RWPE1 (cell line): ENCODE measurements at places on chromosomes 4 and X.

- DNase-seq, result no peak
These were observed 62.1 kb upstream of the ANTXR2 start for GRCh38 chr4:80134936-80135701.

- no peak for DNase-seq
These were observed 240.2 kb downstream of the ADGRL3 start for GRCh38 chr4:61440321-61440720.

- DNase-seq, result no peak
These were observed 239.2 kb upstream of the DDX53 start for GRCh38 chrX:22760513-22761057.

DNA sequence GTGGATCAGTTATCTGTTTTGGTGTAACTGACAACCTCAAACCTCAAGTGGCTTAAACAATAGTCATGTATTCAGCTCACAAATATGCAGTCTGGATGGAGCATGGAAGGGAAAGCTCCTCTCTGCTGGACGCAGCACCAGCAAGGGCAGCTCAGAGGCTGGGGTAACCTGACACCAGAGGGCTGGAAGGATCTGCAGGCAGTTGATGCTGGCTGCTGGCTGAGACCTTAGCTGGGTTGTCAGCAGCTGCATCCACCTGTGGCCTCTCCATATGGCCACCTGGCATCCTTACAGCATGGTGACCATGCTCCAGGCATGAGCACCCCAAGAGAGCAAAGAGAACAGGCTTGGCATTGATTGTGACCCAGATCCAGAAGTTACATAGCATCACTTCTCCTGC, 46.7 kb downstream of the ENPP6 start:
- no peak for DNase-seq

GRCh38 chrX:72079607-72080006, 52.1 kb downstream of the RTL5 start:
- DNase-seq, result no peak

- DNase-seq, result peak; percentile 57
These were observed 46.0 kb downstream of the SEPSECS start for GRCh38 chr4:25113915-25114904.

DNA sequence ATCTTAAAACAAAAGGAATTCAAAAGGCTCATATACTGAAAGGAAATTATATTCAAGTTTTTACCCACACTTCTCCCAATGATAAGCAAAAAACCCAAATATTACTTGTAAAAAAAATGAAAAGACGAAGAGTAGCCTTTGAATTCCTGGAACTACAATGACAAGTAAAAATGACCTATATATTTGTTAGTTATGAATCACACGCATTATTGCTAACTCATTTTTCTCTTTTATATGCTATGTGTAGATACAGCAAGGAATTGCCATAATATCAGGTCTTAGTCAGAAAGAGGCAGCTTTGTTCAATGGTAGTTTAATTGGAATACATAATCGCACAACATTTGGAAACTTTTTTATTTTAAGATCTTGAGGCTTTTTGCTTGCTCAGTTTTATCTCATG, 22.7 kb upstream of the ASB5 start:
- no peak for DNase-seq

- no peak for DNase-seq
These were observed 28.9 kb upstream of the LRBA start for GRCh38 chr4:151043803-151044515.

DNA sequence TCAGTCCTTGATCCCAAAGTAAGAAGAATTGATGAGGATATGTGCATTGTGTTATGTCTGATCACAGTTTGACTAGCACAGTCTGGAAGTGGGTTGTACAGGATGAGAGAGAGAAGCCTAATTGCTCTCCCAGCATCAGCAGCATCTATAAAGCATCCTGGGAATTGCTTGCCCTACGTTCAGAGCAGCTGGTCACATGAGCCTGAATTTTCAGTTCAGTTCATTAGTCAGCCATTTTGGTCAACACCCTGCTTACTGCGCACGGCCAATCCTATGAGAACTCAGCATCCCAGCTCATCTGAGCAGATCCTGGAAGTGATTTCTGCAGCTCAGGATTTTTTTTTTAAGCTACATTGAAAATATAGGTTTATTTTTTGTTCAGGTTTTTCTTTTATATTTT, at the start of gene RUFY3:
Gene RUFY3, plus strand, starts transcription at position 218 of the 400 bp plus-strand sequence. CDS start 610 bp downstream, outside the sequence.
- DNase-seq, result peak; percentile 16

DNA sequence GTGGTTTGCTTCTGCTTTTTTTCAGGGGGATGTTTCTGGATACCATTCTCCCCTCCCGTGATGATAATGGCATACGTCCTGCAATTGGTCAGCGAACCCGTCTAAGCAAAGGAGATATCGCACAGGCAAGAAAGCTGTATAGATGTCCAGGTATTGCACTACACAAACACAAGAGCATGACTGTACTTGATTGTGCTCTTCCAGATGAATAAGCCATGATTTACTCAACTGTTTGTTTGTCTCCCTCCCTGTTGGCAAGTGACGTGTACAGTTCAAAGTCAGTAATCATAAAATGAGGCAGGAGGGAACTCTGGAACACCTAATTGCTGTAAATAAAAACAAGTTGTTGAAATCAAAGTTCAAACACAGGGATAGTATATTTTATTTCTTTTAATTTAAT, 141.4 kb downstream of the TLL1 start:
- peak; percentile 57 for DNase-seq

DNA sequence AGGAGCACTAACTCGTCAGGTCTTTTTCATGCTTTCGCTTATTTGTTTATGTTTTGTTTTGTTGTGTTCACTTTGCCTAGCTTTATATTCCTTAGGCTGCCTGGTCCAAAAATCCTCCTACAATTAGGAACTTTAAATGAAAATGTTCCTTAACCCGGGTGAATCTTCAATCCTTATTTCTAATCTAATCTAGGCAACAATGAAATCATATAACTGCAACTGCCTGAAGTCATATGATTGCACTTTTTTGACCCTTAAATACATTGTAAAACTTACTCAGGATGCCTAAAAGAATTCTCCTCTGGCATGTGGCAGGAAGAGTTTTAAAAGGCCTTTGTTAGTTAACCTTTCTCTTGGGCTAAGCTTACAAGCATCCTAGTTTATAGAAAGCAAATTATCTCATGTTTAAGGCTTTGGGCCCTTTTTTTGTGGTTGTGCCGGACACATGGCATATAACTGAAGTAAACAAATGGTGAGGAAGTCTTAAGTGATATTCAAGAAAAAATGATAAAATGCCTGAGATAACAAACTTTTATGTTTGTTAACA, 279.4 kb downstream of the FAT4 start:
- no peak for DNase-seq
